ENCODE measurements at places on chromosomes 6 and 20.

DNA sequence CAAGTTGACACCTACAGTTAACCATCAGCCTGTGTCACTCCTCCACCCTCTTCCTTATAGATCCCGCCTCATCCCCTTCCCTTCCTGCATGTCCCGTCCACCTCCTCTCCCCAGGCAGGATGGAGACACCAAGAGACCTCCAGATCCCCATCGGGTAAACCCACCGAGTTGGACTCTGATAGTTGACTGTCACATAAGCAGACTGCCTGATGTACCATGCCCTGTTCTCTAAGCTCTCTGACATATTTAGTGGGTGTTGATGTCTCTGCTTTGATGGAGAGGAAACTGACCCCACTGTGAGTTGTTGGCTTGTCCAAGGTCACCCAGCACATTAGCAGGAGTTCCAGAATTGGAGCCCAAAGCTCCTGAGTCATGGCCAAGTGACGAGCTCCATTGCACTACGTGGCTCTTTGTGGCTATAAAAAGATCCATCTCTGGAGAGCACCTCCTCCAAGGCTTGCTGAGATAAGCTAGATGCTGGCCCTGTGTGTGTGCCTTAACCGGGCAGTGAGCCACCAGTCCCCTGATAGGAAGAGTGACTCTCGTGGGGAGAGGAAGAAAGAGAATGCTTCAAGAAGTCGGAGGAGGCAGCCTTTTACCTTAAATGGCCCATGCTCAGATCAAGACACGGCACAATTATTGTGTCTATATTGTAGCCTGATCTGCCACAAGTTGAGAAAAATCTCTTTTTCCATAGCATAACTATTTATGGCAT is 236.0 kb upstream of the ECI2 start:
- peak; percentile 68 for DNase-seq

DNA sequence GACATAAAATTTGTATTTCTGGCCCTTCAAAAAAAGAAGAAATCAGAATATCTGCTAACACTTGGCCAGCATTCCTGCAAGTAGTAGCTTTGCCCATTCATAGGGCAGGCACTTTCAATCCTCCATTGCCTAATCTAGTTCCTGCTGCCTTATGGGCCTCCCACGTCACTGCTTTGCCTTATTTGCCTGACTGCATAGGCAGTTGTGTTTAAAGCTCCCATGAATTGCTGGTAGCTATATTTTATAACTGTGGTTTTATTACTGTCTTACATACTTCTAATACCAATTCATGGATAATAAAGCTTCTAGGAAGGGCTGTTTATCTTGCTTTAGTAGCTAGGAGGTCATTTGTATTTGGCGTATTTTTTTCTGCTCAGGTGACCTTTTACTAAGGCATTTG is 7.7 kb upstream of the SLC35A1 start:
- DNase-seq: no peak

DNA sequence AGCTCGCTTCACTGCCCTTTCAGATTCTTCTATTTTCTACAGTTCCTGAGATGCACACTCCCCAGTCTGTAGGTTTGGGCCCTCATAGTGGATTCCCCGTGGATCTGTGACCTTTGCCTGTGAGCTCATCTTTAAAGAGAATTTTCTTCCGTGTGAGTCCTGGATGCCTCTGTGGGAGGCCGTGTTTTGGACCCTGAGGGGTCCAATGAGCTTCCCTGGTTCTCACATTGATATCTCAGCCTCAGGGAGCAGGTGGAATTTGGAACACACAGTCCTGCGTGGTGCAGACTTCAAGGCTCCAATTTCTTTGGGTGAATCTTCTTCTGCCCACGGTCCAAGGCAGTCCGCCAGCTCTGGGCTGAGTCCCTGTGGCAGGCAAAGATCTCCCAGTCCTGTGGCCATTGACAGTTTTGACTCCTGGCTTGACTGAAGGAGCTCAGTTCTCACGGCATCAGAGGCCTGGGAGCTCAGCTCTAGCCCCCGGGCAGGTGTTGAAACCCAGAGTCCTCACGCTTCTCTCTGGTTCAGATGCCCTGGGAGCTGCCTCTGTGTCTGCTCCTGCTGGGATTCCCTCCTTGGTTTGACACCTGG is 61.0 kb downstream of the PSMG4 start:
- DNase-seq: no peak

- DNase-seq: no peak
These were observed 1.5 kb downstream of the PTPRT start for GRCh38 chr20:43188234-43188653.

DNA sequence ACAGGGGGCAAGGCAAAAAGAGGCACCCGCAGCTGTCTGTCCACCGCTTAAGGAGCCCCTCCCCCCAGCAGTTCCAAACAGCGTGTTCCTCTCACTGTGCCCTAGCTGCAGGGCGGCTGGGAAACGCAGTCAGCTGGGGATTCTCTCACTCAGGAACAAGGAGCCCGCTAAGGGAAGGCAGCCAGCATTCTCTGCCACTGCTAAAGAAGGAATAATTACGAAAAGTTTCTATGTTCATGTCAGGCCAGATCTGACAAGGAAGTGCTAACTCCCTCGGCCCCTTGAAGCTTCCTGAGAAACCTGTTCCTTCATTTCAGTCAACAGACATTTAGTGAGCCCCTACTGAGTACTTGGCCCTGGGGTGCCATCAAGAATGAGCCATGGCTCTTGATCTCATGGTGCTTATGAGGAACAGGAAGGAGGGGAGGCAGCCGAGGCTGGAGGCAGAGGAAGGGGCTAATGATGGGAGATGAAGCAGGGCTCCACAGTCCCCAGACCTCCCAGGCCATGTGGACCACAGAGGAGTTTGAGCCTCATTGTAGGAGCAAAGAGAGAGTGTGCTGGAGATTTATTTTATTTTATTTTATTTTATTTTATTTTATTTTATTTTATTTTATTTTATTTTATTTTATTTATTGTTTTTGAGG is 101.7 kb upstream of the PMEPA1 start:
- DNase-seq: no peak

DNA sequence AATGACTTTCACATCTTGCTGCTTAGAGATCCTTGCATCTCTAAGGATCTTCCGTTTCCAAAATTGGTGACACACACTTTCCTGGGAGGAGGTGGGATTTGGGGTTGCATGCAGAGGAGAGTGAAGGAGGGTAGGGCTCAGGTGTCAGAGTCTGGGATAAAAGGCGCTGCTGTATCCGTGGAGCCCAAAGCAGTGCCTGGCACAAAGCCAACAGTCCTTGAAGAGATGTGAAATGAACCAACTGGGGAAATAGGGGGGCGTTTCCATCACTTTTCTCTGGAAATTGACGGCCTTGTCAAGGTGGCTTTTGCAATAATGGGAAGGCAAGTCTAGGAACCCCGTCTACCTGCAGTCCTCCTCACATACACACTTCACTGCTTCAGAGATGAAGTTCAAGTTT is 59.5 kb upstream of the NELFCD start:
- no peak for DNase-seq

DNA sequence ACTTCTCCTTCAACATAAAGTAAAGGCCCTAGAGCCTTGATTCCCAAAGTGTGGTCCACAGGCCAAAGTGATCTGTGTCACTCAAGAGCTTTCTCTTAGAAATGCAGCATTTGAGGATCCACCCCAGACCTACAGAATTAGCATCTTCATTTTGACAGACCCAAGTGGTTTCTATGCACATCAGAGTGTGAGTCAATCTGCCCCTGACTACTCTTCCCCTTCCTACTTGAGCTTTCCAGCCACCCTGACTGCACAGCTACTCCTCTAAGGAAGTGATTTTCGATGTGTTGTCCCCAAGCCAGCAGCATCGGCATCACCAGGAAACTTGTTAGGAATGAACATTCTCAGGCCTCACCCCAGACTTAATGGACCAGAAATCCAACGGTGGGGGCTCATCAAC is 2.6 kb downstream of the MEP1A start:
- no peak for DNase-seq

- no peak for DNase-seq
These were observed 331.4 kb upstream of the QKI start for GRCh38 chr6:163083141-163083540.

- DNase-seq: no peak
These were observed 62.3 kb downstream of the UTRN start for GRCh38 chr6:144347448-144347759.

GRCh38 chr20:32494483-32495216 is 90.5 kb downstream of the NOL4L start:
- no peak for DNase-seq

- peak; percentile 77 for DNase-seq
These were observed 425.5 kb downstream of the BCKDHB start for GRCh38 chr6:80531681-80532619.

- no peak for DNase-seq
These were observed 1467.0 kb upstream of the DEFB115 start for GRCh38 chr20:29790510-29790909.

- no peak for DNase-seq
These were observed 90.7 kb downstream of the CD24 start for GRCh38 chr6:106883808-106884262.

DNA sequence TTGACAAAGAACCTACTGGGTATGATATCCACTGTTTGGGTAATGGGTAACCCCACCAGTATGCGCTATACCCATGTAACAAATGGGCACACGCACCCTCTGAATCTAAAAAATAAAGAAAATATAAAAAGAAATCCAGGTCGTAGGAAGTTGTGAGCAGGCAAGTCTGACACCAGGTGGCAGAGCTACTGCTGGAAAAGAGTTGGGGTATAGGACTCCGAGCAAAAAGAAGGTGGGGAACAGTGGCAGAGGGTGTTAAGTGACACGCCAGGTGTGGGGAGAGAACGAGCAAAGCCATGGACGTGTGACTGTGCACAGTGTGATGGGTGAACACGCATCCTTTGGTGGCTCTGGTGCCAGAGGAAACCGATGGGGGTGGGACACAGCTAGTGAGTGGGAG is 46.7 kb downstream of the NOX3 start:
- DNase-seq: no peak

DNA sequence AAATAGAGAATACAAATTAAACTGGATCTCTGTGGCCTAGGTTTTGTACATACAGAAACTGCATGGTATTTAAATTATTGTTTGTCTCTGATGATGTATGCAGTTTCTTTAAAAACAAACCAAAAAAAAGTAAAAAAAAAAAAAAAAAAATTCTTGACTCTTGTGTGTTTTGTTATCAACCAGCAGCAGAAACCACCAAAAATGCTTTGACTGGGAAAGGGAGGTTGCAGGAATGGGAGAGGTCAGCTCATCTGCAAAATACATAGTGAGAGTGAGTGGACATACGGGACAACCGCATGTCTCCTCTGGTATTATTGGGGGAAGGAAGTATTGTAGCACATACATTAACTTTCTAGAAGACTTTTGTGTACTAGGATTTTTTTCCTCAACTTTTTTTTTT is 38.0 kb downstream of the TBC1D7 start:
- no peak for DNase-seq

- peak; percentile 76 for DNase-seq
These were observed 158.7 kb downstream of the UBE3D start for GRCh38 chr6:82906951-82907350.
